Stimulated activated CD8-positive, alpha-beta memory T cell treated with anti-CD3 and anti-CD28 coated beads, Interleukin-4, amount 100 ng/mL, for 1 hour (primary cell): ENCODE measurements at places on chromosomes 3 and 15.

DNA sequence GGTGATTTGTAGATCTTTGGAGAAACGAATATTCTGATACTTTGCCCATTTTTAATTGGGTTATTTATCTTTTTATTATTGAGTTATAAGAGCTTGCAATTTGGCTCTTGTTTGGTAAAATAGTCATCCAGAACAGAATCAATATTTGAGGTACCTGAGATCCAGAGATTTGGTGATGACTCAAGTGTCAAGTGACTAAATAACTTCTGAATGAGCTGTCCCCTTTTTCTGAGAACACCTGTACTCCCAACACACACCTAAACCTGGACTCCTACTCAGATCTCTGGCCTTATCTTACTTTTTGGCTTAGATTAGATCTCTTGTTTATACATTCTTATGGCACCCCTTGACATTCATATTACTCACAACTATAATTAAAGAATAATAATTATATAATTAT is 3.1 kb upstream of the TRA2B start:
- DNase-seq = no peak

- DNase-seq = no peak
These were observed 113.0 kb upstream of the PFN2 start for GRCh38 chr3:150083655-150084042.

GRCh38 chr3:61715886-61716527 is 154.6 kb downstream of the PTPRG start:
- DNase-seq = no peak

GRCh38 chr15:72285927-72286516 is 13.7 kb upstream of the PARP6 start:
- DNase-seq = peak; percentile 9

GRCh38 chr3:173913974-173914421 is 516.5 kb downstream of the NLGN1 start:
- DNase-seq = no peak

DNA sequence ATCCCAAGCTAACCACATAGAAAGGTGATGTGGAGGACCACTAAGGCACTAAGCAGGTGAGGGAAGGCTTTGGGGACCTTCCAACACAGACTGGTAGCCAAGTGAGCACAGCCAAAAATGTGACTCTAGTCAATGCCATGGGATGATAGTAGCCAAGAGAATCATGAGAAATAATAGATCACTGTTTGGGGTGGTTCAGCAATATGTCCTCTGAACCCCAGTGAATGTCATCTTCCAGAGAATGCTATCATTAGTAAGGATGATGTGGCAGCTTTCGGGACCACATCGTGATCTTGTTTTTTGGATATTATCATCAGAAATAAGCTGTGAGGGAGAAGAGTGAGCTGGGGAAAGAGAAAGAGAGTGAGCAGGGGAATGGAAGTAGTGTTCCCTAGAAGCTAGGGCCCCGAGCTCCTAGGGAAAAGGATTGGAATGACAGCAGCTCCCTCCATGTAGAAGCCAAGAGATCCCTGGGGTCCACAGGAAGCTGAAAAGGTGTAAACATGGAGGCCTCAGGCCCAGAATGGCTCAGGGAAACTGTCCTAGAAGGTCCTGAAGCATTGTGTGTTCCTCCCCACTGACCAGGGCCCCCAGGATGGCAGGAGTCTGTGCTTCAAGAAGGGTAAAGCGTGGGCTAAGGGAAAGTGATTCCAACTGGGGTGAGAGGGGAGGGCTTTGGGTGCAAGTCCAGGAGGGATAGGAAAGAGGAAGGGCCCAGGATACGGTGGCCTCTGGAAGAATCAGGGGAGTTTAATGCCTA is 56.6 kb upstream of the KLF13 start:
- no peak for DNase-seq

DNA sequence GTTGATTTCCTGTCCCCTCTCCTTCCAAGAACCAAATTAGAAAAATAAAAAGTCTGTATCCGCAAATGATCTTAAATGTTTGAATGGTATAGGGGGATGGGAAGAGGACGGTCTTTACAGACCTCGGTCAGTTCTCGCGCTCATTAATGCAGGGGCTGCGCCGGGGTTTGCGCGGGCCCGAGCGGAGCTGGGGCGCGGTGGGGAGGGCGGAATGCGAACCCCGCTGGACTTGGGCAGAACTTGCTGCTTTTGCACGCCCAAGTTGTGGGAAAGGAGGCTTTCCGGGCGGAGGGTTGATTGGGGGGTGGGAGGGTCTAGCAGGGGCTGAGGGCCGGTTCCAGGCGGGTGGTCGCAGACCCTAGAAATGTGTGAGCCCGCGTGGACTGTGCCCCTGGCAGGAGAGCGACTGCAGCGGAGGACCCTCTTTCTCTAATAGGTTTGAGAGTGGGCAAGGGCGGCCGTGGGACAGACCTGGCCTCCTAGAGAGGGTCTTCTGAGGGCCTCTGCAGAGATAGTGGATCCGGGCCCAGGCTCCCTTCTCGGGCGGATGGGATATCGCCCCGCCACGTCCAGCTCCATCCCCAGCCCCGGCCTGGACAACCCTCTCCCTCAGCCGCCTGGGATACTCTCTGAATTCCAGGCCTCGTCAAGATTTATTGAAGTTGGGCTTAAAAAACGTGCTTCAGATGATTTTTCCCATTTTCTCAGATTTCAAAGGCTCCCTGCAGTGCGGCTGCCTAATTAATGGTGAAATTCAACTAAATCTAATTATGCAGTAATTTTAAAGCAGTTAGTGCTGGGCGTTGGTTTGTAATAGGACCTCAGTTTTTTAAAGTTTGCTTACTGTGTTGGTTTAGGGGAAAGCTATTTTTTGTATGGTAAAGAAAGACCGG is 11.3 kb downstream of the NR2F2 start:
- no peak for DNase-seq

- DNase-seq = no peak
These were observed 22.3 kb downstream of the TM6SF1 start for GRCh38 chr15:83129791-83130190.

DNA sequence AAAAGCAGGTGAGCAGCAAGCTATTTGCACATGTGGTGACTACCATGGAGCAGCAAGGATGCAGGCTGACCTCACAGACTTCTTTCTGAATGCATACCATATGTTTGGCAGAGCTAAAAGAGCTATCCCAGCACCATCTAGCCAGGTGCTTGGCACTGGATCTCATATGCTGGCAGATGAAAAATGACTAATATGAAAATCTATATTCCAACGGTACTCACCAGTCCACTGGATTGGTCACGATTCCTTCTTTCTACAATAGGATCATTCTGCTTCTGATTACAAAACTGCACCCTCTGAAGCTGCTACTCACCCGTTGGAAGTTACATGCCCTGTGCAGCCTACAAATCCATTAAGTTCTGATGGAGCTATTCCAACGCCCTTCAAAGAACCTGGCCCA is 714.3 kb upstream of the CFAP20DC start:
- DNase-seq = no peak

- DNase-seq = no peak
These were observed 90.3 kb downstream of the FMN1 start for GRCh38 chr15:33104212-33104611.

GRCh38 chr3:135325096-135325495 is 530.0 kb downstream of the EPHB1 start:
- DNase-seq = no peak

GRCh38 chr15:78054966-78055365 is 22.5 kb downstream of the TBC1D2B start:
- no peak for DNase-seq

GRCh38 chr3:50515565-50516439 is 12.4 kb upstream of the CACNA2D2 start:
- DNase-seq = no peak

DNA sequence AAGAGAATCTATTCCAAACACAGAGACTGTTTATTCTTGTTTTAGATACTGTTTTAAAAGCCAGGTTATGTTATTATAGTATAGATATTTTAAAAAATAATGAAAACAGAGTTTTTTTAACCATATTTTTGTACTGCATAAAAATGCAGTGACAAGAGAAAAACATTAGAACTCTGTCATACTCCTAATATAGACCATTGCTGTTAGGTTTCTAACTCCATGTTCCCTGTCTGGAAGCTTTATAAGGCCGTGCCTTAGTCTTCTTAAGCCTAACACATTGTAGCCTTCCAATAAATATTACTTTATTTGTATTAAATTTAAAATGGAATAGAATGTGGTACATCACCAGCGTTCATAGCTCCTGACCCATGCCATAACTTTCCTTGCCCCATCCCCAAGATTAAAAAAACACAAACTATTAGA is 53.2 kb downstream of the MBNL1 start:
- DNase-seq = no peak

- no peak for DNase-seq
These were observed 21.9 kb upstream of the PLSCR2 start for GRCh38 chr3:146491303-146491702.

DNA sequence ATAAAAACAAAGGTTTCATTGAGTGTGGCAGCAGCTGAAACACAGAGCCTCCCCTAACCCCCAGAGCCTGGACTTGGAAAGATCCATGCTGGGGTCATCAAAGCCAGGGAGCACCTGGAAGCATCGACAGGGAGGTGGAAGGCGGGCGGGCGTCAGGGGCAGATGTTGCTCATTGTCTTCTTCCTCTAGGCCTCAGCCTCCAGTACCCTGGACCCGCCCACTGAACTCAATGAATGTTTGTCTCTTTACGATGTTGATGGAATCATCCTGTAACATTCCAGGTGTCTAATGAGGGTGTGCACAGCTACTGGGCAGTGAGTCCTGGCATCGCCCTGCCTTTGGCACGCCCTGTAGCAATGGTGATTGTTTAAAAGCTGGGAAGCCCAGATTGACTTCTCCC is 9.8 kb downstream of the GP5 start:
- no peak for DNase-seq

DNA sequence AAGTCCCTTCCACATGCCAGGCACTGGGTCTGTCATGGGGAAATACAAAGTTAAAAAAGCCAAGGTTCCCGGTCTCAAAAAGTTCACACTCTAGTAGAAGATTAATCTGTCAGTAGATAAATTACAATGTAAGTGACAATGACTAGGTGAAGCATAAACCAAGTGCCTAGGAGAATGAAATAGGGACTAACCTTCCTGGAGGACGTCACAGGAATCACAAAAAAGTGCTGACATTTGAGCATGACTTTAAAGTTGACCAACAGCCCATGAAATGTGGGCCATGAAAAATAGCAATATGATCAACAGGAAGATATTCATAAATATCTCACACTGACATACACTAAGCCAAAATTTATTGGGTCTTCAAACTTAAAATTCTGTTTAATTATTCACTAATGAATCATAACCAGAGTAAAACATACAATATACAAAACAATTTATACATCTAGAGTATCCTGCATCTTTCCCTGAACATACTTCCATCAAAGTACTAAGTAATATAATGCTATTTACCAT is 20.0 kb downstream of the COPS2 start:
- DNase-seq = no peak

DNA sequence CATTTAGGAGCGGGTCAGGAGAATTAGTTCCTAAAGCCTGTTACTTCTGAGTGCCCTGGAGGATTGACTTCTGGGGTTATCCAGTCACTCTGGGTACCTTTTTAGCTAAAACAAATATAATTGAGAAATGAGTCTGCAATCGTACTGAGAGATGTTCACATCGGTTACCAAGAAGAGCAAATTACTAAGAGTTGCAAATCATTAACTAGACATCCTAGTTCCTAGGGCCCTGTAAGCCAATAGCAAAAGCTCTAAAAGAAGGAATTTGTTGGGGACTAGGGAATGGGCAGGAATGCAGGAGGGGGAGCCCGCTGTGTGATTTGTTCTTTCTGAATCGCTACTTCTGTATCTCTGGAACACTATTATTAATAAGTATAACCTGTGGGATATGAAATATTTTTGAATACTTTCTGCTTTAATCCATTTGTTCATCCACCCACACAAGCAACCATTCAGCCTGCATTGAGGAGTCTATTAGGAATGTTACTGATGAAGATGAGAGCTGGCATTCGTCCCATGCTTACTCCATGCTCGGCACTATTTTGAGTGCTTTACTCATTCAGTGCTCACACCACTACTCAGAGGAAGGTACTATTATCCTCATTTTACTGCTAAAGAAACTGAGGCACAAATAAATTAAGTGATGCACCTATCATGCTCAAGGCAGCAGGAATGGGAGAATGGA is 31.5 kb upstream of the KY start:
- no peak for DNase-seq

DNA sequence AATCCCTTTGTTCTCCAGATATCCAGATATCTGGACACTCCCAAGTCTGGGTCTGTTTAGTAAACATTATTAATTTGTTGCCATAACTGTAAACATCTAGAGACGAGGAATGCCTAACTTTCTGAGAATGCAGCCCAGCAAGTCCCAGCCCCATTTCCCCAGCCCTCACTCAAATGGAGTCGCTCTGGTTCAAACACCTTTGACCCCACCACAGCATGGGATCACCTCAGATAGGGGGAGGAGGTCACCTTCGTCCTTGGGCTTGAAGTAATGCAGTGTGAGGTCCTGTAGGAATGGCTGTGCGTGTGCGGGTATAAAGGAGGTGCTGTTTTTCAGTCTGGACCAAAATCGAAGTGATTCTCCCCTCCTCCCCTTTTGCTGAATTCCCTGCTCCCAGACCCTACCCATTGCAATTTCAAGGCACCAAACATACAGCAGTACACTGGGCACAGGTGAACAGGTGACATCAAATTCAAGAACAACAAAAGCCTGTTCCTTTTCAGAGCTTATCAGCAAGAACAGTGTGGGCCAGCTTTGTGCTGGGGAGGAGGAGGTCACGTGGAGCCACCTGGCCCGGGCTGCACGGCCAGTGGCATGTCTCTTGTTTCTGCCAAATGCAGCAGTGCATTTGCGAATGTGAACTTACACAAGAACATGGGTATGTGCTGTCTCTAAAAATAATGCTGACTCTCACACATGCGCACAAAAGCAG is 57.5 kb upstream of the TRPM1 start:
- no peak for DNase-seq

- DNase-seq = no peak
These were observed 83.9 kb downstream of the MEGF11 start for GRCh38 chr15:66169625-66170024.

GRCh38 chr15:50627351-50628055 is 59.1 kb downstream of the TRPM7 start:
- DNase-seq = no peak

GRCh38 chr15:31606931-31607497 is 280.4 kb downstream of the KLF13 start:
- no peak for DNase-seq

- no peak for DNase-seq
These were observed 138.6 kb downstream of the MEGF11 start for GRCh38 chr15:66114863-66115425.

- no peak for DNase-seq
These were observed 48.2 kb upstream of the SLC9A9 start for GRCh38 chr3:143896486-143896885.

- no peak for DNase-seq
These were observed 67.5 kb upstream of the CACNA1D start for GRCh38 chr3:53426918-53427317.

GRCh38 chr3:58391156-58391865 is 42.3 kb downstream of the PDHB start:
- no peak for DNase-seq

- no peak for DNase-seq
These were observed 100.8 kb downstream of the KLF13 start for GRCh38 chr15:31427411-31427810.
